Hematopoietic multipotent progenitor cell treated with erythropoietin and hydrocortisone succinate and interleukin-3 and kit ligand, for 15 days (in vitro differentiated cells): ENCODE measurements at places on chromosomes 2 and 18.
A peak's percentile ranks its signal among the peaks of the same experiment; 100 is the strongest.

GRCh38 chr2:101386599-101387150 is 628 bp downstream of the CREG2 start:
- DNase-seq: no peak

- DNase-seq: peak; percentile 21
Observed at GRCh38 chr18:25235401-25236042, 116.4 kb downstream of the ZNF521 start.

DNA sequence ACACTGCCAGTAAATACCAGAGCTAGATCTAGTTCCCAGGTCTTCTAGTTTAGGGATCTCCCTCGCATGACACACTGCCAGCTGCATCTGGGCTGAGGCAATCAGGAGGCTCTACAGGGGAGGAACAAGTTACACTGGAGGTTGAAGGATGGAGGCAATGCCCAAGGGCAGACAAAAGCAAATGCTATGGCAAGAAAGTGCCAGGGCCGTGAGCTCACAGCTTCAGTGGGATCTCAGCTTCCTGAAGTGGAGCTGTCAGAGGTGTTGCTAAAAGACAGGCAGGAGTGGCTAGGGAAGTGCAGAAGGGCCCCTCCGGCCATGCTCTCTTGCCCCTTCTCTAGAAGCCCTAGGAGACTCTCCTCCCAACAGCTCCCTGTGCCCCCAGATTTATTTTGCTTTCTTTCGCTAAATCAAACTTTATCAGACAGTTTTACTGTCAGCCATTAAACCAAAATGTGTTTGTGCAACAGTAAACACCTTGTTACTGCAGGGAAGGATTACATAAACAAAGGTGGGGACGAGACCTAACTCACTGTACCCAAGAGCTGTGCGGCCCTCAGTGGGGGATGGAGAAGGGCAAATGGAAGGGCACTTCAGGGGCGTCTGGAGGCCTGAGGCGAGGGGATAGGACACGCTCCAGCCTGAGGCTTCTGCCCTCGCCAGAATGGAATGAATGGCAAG is 39.4 kb upstream of the PKDCC start:
- DNase-seq: no peak

GRCh38 chr2:98308532-98308931 is 37.7 kb upstream of the CNGA3 start:
- no peak for DNase-seq

- no peak for DNase-seq
Observed at GRCh38 chr2:62934517-62934916, 116.1 kb upstream of the OTX1 start.
